ENCODE measurements at places on chromosomes 5 and 9.

GRCh38 chr5:103741984-103742383 is 179.4 kb upstream of the NUDT12 start:
- DNase-seq = no peak

DNA sequence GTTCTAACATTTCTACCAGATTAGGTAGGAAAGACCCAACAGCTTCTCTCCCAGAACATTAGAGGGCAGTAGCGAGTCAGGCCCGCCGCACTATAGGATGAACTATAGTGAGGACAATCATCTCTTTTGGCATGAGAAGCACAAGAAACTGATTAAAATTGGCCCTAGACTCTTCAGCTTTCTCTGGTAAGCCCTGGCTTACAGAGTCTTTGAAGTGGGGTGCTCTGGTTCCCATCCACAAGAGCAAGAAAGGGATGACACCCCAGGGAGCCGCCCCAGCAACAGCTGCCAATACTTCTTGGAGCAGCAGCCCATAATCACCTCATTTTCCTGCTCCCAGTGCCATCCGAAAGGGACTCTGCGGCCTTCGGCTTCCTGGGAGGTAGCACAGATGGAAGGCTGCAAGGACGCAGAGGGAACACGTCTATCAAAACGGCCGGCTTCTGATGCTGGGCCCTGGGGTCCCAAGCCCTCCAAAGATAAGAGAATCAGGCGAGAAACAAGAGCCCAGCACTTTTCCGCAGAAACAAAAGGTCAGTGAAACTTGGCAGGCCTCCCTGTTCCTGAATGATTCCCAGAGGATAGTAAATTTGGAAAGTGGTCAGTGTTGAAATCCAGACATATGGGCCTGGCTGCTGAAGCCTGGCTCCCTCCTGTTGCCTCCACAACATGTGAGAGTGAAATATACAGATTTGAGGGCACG is 69.3 kb downstream of the HSD17B3 start:
- no peak for DNase-seq

DNA sequence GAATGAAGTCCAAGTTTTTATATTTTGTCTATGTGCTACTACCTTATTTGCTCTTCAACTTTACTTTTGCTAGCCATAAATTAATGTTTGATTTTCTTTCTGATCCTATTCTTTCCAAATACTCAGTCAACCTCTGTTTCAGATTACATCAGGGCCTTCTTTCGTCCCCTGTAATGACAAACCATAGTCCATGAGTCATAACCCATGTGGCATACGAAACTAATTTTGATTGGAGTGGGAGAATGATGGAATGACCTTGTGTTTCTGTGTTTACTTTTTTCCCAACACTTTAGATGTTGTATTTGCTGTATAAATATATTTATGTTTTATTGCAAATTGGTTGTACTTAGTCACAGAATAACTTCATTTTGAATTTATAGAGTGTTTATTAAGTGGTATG is 1043.1 kb downstream of the DTWD2 start:
- no peak for DNase-seq

GRCh38 chr5:5116956-5117355 is 23.2 kb upstream of the ADAMTS16 start:
- DNase-seq = no peak

GRCh38 chr9:136305804-136306203 is 1.9 kb upstream of the CCDC187 start:
- DNase-seq = no peak

DNA sequence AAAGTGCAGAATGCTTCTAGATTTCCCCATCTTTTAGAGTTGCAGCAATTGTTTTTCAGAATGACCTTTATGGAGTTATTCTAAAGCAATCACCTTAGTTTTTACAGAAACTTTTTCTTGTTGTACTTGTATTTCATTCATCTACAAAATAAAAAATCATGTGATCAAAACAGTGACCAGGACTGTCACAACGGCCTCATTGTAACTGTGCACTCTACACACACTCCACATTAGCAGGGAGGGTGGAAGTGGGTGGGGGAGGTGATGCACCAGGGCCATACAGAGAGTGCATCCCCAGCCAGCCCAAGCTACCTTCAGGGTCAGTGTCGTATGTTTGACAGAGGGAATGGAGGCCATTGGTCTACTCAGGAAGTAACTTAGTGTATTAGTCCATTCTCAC is 26.9 kb downstream of the EGFLAM start:
- no peak for DNase-seq

GRCh38 chr5:167576126-167576525 is 715.3 kb upstream of the WWC1 start:
- no peak for DNase-seq

DNA sequence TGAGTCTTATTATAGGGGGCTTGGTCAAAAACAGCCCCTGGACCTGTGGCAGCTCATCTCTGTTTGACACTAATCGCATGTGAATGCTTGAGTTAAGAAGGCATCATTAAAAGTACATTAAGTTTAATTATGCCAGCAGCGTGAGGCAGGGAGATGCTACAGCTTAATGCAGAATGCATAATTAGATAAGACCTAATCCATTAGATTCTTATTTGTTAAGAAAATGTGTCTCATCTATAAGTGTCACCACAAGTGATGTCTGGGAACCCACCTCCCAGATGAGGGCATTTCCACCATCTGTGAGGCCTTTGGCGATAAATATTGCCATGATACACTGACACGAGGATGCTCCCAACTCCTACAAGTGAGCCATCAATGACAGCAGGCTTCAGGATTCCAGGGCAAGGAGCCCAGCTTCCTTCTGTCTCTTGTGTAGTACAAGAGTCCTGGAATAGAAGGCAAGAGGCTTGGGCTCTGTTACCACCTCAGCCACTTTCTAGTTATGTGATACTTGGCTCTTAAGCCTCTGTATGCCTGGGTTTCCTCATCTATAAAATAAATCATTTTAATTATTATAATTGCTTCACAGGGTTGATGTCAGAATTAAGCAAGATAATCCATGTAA is 202.7 kb downstream of the FAM114A2 start:
- DNase-seq = no peak

DNA sequence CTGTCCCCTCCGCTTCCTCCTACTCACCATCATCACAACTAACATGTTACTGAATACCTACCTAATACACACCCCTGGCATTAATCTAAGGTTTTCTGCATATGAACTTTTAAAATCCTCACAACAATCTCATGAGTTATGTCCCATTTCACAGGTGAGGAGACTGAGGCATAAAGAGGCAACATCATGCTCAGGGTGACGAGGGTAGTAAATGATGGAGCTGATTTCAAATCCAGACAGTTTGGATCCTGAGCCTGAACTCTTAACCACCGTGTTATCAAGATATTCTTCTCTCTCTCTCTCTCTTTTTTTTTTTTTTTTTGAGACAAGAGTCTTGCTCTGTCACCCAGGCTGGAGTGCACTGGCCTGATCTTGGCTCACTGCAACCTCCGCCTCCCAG is 12.9 kb upstream of the EEIG1 start:
- DNase-seq = no peak

DNA sequence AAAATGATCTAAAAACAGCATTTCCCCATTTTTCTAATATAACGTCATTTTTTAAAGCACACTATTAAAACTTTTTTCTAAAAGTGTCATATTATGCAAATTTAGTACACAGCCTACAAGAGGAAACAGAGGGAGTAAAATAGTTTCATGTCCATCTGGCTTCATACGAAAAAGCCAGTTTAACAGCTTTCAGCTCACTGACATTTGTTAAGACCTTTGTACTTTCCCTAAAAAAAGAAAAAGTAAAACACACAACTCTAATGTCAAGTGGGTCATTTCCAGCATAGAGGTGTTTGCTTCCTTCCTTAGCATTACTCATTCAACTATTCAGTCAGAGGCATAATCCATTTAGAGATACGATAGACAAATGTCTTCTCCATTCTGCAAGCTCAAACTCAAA is 49.4 kb downstream of the ABHD17B start:
- no peak for DNase-seq

- no peak for DNase-seq
Observed at GRCh38 chr5:65718576-65719310, 3.2 kb downstream of the SGTB start.

- no peak for DNase-seq
Observed at GRCh38 chr9:92406477-92406876, 2.1 kb upstream of the OGN start.

GRCh38 chr5:90548069-90548593 is 10.5 kb upstream of the ADGRV1 start:
- peak; percentile 45 for DNase-seq

- DNase-seq = no peak
Observed at GRCh38 chr5:169637549-169638121, 560 bp downstream of the DOCK2 start.

GRCh38 chr5:146307796-146308195 is 30.8 kb upstream of the POU4F3 start:
- no peak for DNase-seq

GRCh38 chr9:95157481-95158151 is 159.9 kb downstream of the FANCC start:
- peak; percentile 65 for DNase-seq

DNA sequence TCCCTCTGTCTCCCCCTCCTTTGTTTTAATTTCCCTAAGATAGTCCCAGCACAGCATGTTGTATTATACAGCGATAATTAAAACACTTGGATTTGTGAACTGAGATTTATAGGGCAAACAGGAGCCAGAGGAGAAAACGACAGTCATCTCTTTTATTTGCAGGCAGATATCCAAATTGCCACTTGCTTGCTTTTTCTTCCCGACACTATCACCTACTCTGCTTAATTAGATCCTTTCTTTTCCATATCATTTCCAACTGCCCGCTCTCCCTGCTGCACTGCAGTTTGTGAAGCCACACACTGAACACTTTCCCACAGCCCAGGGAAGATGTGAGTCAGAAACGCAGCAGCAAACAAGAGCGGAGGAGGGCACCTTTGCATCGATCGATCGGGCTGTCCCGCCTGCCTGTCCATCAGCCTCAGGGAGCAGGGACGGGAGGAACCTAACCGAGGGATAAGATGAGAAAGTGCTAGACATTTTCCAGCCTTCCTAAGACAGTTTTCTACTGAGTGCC is 35.8 kb upstream of the SPRY4 start:
- DNase-seq = no peak

DNA sequence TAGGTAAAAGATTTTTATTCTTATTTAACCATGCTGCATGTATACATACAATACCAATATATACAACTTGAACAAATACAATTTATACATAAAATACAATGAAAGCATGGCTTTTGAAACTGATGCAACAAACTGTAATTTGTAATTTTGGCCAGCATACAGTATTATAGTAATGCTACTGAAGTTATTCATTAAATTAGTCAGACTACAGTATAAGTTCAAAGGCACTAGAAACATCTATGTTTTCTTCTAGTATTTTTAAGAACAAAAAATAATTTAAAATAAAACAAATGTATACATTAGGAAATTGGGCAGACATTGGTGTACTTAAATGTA is 18.8 kb downstream of the IL4 start:
- DNase-seq = no peak

DNA sequence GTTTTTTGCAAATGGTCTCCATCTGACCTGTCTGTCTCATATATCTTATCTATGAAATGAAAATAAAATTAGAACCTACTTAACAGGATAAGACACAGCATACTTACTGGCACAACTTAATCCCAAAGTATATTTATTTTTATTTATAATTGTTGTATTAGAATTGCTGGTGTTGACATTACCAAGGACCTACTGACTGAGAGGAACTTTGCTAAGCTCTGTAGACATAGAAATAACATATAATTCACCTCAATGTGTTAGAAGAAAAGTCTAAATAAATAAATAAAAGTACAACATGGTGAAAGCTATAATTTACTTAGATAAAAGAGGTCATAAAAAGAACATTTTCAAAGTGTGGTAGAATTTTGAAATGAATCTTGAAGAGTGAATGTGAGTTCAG is 1650.5 kb upstream of the NUDT12 start:
- DNase-seq = no peak

DNA sequence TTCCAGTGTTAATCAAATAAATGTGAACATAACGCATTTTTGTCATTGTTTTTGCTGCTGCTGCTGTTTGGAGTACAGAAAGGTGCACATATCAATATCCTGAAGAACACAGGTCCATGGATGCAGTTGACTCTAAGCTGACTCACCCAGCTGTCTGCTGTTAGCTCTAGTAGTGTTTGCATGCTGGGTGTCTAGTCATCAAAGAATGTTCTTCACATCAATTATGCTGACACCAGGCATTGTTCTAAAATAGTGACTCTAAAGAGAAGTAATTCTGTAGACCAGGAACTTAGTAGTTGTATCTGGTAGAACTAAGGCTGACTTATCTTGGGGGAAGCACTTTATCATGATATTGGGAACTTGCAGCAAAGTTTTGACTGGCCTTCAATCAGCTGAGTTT is 55.7 kb upstream of the DPYSL3 start:
- no peak for DNase-seq

DNA sequence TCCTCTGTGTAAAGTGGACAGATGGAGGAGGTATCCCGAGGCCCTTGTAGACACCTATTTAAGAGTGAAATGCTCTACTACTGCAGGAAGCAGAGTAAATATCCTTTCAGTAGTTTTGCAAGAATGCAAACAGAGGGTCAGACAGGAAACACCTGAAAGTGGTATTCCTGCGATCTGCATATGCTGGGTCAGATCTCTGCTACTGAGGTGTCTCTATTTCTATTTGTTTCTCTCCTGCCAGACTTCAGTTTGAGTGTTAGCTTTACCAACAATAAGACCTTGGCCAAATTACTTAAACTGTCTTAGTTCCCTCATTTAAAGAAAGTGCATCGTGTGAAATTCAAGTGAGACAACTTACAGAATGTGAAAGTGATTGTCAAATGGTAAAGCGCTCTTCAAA is 47.6 kb downstream of the JAKMIP2 start:
- DNase-seq = no peak

DNA sequence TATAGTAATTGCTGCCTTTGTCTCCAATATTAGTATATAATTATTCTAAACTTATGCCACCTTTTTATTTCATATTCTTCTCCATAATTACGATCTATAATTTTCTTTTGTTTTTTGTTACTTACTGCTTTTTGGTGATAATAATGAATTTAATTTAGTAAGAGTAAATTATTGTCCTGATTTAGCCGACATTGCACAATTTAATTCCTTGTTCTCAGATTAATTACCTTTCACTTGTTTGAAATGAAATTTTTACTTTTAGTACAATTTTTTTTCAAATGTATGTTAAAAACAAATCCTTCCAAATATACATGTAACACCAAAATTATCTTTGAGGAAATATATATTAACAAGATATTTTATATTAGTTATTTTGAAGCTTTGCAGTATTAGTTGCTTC is 163.3 kb downstream of the GIN1 start:
- no peak for DNase-seq

DNA sequence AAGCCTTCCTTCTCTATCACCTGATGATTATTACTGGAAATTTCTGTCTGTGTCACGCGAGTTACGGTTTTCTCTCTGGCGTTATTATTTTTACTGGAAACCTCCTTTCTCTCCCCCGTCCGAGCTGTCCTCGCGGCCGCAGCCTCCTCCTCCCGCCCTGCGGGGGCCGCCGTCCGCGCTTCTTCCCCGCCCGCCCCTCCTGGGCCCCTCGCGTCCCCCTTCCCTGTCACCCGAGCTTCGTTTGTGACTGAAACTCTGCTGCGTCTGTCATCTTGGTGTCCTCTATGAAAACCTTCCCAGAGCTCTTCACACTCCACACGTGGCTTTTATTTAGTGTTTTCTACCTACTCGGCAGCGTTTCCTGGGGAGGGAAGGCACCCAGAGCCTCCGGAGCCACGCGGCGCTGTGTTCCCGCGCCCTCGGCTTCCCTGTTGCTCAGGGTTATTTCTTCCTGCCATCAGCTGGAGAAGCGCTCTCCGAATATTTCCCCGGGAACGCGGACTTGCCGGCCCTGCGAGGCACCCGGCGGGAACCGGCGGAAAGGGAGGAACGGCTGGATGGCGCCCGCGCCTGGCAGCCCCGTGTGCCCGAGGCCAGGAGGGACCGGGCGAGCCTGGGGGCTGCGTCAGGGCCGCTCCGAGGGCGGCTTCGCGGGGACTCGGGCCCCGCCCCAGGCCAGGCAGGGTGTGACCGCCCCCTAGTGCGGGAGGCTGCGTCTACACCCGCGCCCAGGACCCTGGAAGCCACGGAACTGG is 33.9 kb downstream of the TRIP13 start:
- no peak for DNase-seq
